ENCODE measurements at places on chromosomes 3 and 15.

- H3K27me3 ChIP-seq = peaks cover 18% of the 10 kb centered on the region
- DNase-seq = no peak
- peaks cover 6% of the 10 kb centered on the region for H3K4me1 ChIP-seq
- no peak overlapping the region for H3K4me3 ChIP-seq
Measured at GRCh38 chr3:165201964-165202363, 5.8 kb upstream of the SLITRK3 start.

- no peaks in the 10 kb centered on the region for H3K27me3 ChIP-seq
- H3K4me3 ChIP-seq = no peak overlapping the region
- peak overlapping the region; percentile 29 for H3K27ac ChIP-seq
Measured at GRCh38 chr15:63703641-63704240, 106.6 kb downstream of the FBXL22 start.

DNA sequence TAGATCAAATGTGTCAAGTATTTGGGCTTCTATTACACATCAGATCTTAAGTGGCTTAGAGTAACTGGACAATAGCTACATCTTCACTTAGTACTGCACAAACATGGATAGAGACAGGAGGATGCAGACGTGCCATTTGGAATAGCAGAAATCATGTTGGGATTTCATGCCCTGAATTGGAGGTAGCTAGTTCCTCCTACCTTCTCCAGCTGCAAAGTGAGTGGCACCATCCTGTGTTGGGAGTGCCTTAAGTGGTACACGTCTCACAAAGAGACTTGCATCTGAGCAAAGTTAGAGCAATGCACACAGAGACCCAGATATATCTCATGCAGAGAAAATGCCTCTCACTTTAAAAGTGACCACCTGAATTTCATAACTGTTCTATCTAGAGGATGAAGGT, 136.5 kb downstream of the SSR3 start:
- no peak for DNase-seq
- peaks cover 9% of the 10 kb centered on the region for H3K27me3 ChIP-seq
- peaks cover 1% of the 10 kb centered on the region for H3K4me1 ChIP-seq
- no peak overlapping the region for H3K4me3 ChIP-seq

- H3K36me3 ChIP-seq = no peaks in the 10 kb centered on the region
- no peak for DNase-seq
- H3K4me3 ChIP-seq = no peak overlapping the region
- H3K27me3 ChIP-seq = no peaks in the 10 kb centered on the region
- H3K4me1 ChIP-seq = no peaks in the 10 kb centered on the region
- no peak overlapping the region for H3K27ac ChIP-seq
Measured at GRCh38 chr3:155441506-155441905, 148.0 kb upstream of the STRIT1 start.

GRCh38 chr3:194205675-194206133, 69.8 kb downstream of the HES1 start:
- no peak overlapping the region for H3K4me3 ChIP-seq
- DNase-seq = no peak
- H3K27me3 ChIP-seq = peaks cover 57% of the 10 kb centered on the region
- peaks cover 19% of the 10 kb centered on the region for H3K4me1 ChIP-seq
- no peak overlapping the region for H3K27ac ChIP-seq

DNA sequence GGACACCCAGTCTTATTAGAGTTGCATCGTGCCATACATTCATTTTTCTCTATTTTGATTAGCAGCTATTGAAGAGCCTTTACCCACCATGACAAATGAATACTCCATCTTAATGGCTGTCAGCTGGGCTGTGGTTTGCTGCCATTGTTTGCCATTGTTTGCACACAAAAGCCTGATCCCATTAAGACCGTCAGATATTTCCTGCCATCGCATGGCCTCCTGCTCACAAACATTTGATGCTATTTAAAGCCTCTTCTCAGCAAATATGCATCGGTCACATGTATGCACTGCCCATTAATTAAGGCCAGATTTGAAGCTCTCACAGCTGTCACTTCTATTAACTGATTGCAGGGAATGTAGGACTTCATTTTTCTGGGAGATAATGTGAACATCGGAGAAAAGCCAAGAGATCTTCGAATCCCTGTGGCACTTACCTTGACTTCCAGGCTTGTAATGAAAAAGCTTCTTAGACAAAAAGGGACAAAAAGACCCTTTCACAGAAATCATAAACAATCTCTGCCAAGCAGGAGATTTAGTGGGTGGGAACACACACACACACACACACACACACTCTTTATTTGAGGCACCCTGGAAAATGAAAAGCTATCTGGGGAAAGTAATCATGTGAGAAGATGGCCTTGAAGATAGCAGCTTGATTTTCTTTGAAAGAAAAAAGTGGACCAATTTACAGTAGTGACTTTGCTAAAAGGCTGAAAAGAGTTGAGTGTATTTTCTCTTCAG, 175.4 kb upstream of the NR2E3 start:
- H3K36me3 ChIP-seq = no peaks in the 10 kb centered on the region
- H3K27ac ChIP-seq = no peak overlapping the region
- H3K27me3 ChIP-seq = peaks cover 32% of the 10 kb centered on the region
- H3K4me1 ChIP-seq = no peaks in the 10 kb centered on the region
